ENCODE measurements at places on chromosomes 7 and 10.
A peak's percentile ranks its signal among the peaks of the same experiment; 100 is the strongest.

DNA sequence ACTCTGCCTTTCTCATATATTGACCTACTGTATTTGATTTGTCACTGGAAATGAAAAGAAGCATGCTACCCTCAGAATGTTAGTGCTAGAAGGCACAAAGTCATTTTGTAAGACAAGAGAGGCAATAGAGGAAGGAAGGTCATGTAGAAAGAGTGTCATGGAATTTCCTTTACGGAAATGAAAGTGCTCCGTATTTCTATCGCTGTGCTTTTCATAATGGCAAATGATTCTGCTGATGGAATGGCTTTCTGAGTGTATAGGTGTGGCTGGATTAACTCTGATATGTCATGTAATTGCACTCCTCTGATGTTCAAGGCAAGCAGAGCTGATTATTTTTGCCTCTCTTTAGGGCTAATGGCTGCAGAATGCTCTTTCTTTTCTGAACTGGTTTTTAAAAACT, 15.5 kb upstream of the STEAP4 start:
- no peak for DNase-seq

GRCh38 chr10:18104223-18104872, 35.9 kb upstream of the CACNB2 start:
- DNase-seq: peak; percentile 58

DNA sequence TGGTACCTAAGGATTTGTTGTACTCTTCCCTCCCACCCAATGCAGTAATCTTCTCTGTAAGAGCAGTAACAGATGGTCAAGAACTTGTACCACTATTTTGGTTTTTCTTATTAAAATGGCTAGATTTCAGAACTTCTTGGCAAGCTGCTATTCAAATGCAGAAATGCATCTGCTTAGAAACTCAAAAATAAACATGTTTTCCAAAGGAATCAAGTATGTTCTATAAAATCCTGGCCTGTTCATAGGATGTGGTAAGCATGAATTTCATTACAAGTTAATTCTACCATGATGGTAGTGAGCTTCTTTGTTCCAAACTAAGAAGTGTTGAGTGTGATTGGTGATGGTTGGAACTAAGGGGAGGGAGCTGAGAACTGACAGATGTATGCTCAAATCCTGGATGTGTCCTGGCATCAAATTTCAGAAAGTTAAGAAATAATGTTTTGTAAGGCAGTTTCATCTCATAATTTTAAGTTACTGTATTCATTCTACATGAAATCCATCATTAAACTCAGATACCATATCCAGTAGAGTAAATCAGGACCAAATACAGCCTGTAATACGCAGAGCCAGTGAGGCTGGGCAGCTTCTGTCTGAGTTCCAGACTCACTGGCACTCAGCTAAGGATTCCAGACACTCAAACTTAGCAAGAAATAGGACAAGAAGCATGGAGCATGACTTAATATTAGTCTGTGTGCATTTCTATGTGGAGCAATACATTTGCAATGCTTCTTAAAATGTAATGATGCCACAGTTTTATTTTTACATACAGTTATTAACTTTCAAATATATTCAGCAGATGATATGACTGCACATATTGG, 119.6 kb downstream of the TES start:
- no peak for DNase-seq

- DNase-seq: no peak
These were observed 925.8 kb upstream of the ZNF722 start for GRCh38 chr7:63072806-63073205.

GRCh38 chr10:21516242-21517131, 9.0 kb downstream of the SKIDA1 start:
- peak; percentile 78 for DNase-seq

- DNase-seq: no peak
These were observed 243.5 kb downstream of the CELF2 start for GRCh38 chr10:11261143-11261542.

- no peak for DNase-seq
These were observed 441.0 kb upstream of the NPVF start for GRCh38 chr7:25669281-25669781.

DNA sequence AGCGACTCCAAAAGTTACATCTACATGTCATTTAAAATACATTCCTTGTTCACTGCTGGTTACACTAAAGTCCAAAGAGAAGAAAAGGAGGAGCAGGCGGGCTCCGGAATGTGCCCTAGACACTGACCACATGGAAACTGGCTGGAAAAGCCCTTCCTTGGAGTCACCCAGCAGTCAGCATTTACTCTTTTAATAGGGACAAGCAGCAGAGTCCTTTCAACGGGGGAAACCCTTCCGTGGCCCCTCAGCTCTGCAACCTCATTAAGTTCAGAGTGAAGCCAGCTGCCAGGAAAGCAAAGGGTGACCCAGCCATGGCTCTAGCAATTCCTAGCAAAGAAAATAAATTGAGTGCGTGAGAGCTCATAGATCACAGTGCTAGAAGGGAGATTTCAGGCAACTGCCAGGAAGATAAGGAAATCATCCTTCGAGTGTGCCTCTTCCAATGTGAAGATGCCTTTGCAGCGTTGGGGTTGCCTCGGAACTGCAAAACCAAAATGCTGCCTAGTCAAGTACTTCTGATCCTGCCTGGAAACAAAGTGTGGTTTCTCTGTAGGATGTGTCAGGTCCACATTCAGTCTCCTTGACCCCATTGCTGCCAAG, 101.6 kb downstream of the SORBS1 start:
- DNase-seq: peak; percentile 43

GRCh38 chr7:1663223-1663622, 6.9 kb upstream of the ELFN1 start:
- no peak for DNase-seq

- DNase-seq: no peak
These were observed 33.9 kb downstream of the SPDYE17 start for GRCh38 chr7:76998285-76998589.

DNA sequence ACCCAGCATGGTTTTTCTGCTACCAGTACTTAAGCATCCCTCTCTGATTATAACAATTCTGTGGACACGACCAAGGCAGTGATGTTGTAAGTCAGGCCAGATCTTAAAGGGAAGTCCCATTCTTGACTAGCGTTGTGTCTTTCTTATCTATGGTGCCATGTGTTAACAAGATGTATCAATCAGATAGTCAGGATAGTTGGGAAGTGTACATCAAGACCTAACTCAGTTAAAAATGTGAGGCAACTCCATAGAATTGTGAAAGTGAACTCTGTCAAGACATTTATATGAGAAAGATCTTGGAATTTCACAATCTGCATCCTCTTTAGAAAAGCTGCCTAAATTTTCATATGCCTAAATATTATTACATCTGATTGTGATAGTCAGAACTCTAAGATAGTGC, 341.7 kb upstream of the SEMA3D start:
- DNase-seq: no peak

GRCh38 chr10:66483966-66484365, 441.9 kb upstream of the LRRTM3 start:
- no peak for DNase-seq

- DNase-seq: peak; percentile 53
These were observed 312.7 kb upstream of the IGFBP3 start for GRCh38 chr7:46233585-46234329.

DNA sequence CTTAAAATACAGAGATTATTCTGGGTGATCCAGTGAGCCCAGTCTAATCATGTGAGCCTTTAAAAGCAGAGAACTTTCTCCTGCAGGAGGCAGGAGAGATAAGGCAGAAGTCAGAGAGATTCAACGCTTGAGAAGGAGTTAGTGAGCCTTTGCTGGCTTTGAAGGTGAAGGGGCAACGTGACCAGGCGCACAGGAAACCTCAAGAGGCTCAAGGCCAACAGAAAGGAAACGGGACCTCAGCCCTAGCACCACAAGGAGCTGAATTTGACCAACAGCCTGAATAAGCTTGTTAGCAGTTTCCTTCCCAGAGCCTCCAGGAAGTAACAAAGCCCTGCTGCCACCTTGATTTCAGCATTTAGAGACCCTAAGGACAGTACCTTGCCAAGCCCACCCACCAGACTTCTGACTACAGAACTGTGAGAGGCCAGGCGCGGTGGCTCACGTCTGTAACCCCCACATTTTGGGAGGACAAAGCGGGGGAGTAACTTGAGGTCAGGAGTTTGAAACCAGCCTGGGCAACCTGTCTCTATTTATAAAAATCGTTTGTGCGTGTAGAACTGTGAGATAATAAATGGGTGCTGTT, 87.3 kb upstream of the KAT6B start:
- DNase-seq: peak; percentile 21

DNA sequence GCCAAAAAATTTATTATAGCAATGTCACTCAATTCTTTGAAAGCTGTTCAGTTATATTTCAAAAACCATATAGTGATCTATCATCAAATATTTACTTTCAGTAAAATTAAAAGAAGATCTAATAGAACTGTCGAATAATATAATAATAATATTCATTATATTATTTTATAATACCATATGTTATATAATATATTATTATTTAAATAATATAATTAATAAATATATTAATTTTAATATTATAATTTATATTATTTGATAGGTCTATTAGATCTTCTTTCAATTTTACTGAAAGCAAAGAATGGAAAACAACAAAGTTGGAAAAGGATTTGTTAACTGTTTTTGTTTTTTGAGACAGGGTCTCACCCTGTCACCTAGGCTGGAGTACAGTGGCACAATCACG, 22.5 kb upstream of the UCMA start:
- no peak for DNase-seq

GRCh38 chr10:127577376-127578258, 28.5 kb downstream of the NPS start:
- DNase-seq: peak; percentile 18

DNA sequence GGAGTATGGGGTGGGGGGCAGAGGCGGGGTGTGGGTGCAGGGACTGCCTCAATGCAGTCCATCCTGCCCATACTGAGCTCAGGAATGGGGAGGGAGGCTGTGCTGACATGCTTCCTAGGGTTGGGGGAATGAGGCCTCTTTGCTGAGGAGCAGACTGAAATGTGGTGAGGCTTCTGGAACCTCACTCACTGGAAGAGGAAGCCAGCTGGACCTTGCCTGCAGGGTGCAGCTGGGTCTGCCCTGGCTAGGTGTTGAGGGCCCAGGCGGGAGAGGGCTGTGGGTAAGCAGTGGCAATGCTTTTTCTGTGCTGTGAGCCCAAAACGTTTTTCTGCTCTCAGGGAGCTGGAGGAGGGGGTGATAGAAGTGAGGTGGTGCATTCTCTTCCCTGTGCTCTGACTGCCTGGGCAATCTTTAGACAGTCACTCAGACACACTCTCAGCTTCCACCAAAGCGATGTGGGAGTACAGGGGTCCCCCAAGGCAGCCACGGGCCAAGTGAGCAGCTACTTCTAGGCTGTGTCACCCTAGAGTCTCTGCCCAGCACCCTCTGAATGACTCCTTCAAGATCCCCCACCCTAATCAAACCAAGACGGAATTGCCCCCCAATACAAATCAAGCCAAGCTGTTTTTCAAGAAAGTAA, 41.1 kb upstream of the BMPR1A start:
- no peak for DNase-seq

GRCh38 chr7:1537535-1538412, 7.3 kb downstream of the MAFK start:
- peak; percentile 95 for DNase-seq

DNA sequence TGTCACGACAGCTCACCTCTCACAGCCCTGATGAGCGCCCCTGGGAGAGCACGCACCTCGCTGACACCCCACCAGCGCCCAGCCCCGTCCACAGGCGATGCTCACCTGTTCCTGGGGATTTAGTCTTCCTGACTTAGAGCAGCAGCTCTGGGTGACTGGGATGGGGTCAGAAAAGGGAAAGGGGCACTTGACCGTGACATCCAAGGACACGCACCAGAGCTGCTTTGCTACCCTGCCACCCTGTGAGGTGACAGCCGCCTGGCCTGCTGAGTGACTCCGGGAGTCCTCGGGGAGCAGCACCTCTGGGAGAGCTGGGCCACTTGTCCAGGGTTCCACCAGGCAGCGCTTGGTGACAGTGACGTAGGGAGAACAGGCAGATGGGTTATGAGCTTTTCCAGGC, 148.2 kb downstream of the PRKAG2 start:
- no peak for DNase-seq

- no peak for DNase-seq
These were observed 30.9 kb upstream of the MAT1A start for GRCh38 chr10:80320377-80320776.

DNA sequence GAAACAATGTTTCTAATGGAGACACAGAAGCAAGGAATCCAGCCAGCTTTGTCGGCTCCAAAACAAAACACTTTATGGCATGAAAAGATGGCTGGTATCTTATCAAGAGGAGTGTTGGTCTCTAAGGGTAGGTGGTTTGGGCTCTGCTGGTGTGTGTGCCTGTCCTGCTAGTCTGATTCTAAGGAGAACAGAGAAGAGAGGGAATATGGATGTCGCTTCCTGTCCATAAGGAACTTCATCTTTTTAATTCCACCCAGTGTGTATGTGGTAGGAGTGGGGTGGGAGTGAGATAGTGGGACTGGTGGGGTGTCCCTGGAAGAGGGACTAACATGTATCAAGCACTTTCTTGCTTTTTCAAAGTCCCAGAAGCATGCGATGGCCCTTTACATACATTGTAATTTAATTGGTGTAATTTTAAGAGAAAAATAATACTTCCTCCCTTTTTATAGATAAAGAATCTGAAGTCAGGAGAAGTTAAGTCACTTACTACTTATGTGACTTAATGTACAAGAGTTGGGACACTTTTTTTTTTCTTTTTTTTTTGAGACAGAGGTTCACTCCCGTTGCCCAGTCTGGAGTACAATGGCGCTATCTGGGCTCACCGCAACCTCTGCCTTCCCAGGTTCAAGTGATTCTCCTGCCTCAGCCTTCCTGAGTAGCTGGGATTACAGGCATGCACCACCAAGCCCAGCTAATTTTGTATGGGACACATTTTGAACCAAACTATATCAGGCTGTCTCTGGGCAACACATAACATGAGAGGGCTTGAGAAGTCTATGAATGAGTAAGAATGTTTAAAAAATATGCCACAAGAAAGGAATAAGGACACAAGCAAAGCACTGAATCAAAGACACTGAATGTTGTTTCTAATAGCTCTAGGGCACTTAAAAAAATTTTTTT, 18.8 kb downstream of the NT5C3A start:
- DNase-seq: no peak

DNA sequence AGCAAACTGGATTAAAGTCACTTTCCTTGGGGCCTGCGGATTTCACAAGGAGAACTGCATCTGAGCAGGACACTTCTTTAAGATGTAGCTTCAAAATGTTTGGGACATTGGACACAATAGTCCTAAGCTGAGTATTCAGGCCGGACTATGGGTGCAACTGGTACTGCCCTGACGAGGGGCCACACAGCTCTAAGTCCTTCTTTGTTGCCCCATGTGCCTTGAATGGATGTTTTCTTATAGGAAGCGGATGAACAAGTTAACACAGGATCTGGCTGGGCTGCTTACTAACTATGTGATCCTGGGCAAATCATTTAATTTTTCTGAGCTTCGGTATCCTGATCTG, 147.8 kb upstream of the KLF14 start:
- no peak for DNase-seq

DNA sequence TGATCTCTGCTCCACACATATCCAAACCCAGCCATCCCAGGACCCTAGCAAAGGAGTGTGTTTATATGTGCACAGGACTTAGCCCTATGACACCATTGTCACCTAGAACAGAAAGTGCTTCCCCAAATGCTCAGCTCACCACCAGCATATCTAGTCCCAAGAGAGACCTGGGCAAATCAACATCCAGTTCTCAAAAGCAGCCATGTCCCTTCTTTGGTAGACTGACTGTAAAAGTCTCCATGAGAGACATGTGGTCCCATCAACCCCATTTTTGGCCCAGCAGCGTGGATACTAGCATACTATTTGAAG, 20.9 kb upstream of the ARHGAP22 start:
- no peak for DNase-seq

GRCh38 chr10:83943920-83944319, 195.4 kb upstream of the GHITM start:
- DNase-seq: no peak

- no peak for DNase-seq
These were observed 2.2 kb downstream of the ARHGAP21 start for GRCh38 chr10:24721229-24722106.

GRCh38 chr10:112744181-112745096, 205.6 kb upstream of the TCF7L2 start:
- no peak for DNase-seq

Data from fibroblast of lung (primary cell).